Spleen (tissue), 13 donors: ENCODE measurements at places on chromosomes 4 and X. TPM values are rescaled to one million over a fixed set of nuclear protein-coding genes. Genes with fewer than 3 reads are reported as not detected.

GRCh38 chr4:98544818-98545414 is 113.5 kb downstream of the TSPAN5 start:
- DNase-seq: no peak
- no peaks in the 10 kb centered on the region for H3K4me1 ChIP-seq
- no peaks in the 10 kb centered on the region for H3K36me3 ChIP-seq

- no peak for DNase-seq
- peak overlapping the region; percentile 73 for H3K4me3 ChIP-seq
- peaks cover 33% of the 10 kb centered on the region for H3K27me3 ChIP-seq
- no peaks in the 10 kb centered on the region for H3K36me3 ChIP-seq
- peaks cover 21% of the 10 kb centered on the region for H3K4me1 ChIP-seq
These were observed 2.7 kb downstream of the PTPN13 start for GRCh38 chr4:86596807-86597206.

GRCh38 chrX:17597836-17598439 is 139.4 kb upstream of the SCML1 start:
- DNase-seq: no peak
- peak overlapping the region; percentile 58 for H3K27ac ChIP-seq
- H3K4me1 ChIP-seq: no peaks in the 10 kb centered on the region
- no peak overlapping the region for H3K4me3 ChIP-seq

Gene FGFBP1
- total RNA-seq: not detected

- H3K27ac ChIP-seq: no peak overlapping the region
- no peaks in the 10 kb centered on the region for H3K4me1 ChIP-seq
- H3K36me3 ChIP-seq: no peaks in the 10 kb centered on the region
- H3K4me3 ChIP-seq: no peak overlapping the region
- H3K27me3 ChIP-seq: no peaks in the 10 kb centered on the region
These were observed 214.0 kb upstream of the WDFY3 start for GRCh38 chr4:85180533-85180932.

- H3K27ac ChIP-seq: no peak overlapping the region
- no peak overlapping the region for H3K4me3 ChIP-seq
- DNase-seq: no peak
- H3K4me1 ChIP-seq: no peaks in the 10 kb centered on the region
- H3K36me3 ChIP-seq: no peaks in the 10 kb centered on the region
- no peaks in the 10 kb centered on the region for H3K27me3 ChIP-seq
These were observed 9.7 kb downstream of the SSR4 start for GRCh38 chrX:153804100-153804595.

Gene DAPP1
- total RNA-seq: 36.6 TPM

DNA sequence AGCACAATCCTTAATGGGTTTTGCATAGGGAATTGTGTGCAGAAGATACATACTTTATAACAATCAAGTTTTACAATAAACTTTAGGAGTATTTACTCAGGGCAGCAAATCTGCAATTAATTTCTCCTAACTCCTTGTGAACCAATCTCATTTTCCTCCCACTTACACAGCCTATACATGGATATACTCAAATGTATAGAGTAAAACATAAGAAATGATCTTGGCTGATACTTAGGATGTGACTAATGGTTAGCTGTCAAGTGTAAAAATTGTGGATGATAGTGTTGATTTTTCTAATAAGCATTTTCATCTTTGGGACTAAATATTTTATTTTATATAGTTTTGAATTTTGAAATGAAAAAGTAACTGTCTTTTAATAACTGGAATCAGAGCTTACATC is 759.6 kb downstream of the GRID2 start:
- DNase-seq: no peak
- no peaks in the 10 kb centered on the region for H3K36me3 ChIP-seq
- no peaks in the 10 kb centered on the region for H3K27me3 ChIP-seq
- no peak overlapping the region for H3K4me3 ChIP-seq

DNA sequence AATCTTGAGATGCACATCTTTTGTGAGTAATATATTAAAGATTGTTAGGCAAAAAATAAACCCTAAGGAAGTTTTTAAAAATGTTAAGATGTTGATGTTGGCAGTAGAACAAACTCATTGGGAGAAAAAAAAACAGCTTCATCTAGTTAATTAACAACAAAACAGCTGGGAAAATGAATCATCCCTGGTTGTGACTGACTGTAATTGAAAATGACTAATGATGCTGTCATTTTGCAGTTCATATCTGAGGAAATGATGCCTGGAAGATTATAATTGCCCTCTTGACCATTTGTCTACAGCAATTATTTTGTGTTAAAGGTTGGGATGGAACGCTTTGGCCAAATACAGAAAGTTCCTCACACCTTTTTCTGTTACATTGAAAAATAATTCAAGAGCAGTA is 760.4 kb upstream of the FTHL17 start:
- no peak for DNase-seq
- no peaks in the 10 kb centered on the region for H3K4me1 ChIP-seq
- H3K27ac ChIP-seq: no peak overlapping the region
- H3K36me3 ChIP-seq: no peaks in the 10 kb centered on the region

GRCh38 chr4:152860046-152860445 is 76.1 kb upstream of the FHDC1 start:
- peaks cover 11% of the 10 kb centered on the region for H3K4me1 ChIP-seq
- no peaks in the 10 kb centered on the region for H3K27me3 ChIP-seq
- H3K36me3 ChIP-seq: no peaks in the 10 kb centered on the region
- no peak overlapping the region for H3K27ac ChIP-seq

DNA sequence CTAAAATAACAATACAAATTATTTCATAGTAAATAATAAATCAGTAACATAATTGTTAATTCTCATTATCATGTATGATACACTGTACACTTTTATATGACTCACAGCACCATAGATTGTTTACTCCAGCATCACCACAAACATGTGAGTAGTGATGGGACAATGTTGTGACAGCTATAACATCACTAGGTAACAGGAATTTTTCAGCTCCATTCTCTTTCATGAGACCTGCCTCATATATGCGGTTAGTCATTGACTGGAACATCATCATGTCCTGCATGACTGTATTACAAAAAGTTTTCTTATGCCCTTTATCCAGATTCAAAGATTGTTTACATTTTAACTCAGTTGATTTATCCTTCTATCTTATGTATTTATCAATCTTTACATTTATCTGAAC is 1530.0 kb downstream of the PCDH18 start:
- H3K27me3 ChIP-seq: no peaks in the 10 kb centered on the region
- no peak for DNase-seq
- H3K4me3 ChIP-seq: no peak overlapping the region
- no peaks in the 10 kb centered on the region for H3K4me1 ChIP-seq
- no peaks in the 10 kb centered on the region for H3K36me3 ChIP-seq
- no peak overlapping the region for H3K27ac ChIP-seq

Gene GPR119
- not detected for total RNA-seq

DNA sequence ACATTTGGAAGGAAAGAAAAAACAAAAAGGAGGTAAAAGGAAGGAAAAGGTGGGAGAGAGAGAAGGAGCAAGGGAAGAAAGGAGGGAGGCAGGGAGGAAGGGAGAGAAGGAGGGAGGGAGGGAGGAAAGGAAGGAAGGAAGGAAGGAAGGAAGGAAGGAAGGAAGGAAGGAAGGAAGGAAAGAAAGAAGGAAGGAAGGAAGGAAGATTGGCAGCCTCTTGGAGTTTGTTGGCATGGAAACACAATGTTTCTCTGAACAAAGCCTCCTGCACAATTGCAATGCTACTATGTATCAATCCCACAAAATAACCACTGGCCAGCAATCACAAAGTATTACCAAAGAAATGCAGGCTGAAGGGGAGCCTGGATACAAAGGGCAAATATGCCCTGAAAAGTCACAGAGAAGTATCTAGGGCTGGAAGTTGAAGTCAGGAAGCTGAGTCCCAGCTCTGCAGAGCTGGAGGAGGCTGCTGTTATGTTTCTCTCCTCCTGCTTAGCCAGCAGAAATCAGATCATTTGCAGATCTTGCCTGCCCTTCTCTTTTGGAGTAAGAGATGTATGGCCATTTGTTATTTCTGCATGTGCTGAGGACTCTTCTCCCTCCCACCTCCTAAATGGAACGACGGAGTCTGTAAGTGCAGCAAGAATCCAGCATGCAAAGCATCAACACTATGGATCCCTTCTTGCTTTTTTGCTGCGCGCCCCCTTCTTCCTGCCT is 195.9 kb upstream of the LDB2 start:
- DNase-seq: no peak
- peaks cover 3% of the 10 kb centered on the region for H3K4me1 ChIP-seq
- no peaks in the 10 kb centered on the region for H3K36me3 ChIP-seq
- H3K4me3 ChIP-seq: no peak overlapping the region
- peak overlapping the region; percentile 39 for H3K27ac ChIP-seq
- H3K27me3 ChIP-seq: no peaks in the 10 kb centered on the region

DNA sequence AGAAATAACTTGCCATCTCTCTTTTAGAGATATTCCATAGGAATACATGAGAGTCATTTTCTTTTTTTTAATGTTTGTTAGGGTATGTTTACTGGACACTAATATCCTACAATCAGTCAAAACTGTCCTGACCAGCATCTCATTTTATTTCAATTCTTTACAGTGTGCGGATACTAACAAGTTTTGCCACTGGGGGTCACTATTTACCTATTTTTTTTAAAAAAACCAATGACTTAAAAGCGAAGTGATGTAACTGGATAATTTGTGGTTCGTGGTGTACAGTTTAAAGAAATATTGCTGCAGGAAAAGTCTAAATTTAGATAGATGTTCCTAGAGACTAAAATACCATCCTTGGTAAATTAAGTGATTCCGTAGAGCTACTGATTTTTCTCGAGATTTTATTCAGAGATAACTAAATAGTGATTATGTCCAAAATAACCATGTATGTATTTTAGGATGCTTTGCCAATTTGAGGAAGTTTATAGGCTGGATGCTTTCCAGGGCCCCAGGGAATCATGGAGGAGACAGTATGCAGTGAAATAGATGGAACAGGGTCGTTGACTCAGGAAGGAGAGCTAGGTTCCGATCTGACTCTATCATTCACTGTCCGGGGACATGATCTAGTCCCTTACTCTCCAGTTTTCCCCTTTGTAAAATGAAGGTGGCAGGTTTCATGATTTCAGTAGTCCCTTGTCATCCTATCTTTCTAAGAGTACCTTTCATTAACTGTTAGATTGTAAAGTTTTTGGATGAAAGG is 34.0 kb upstream of the GNPDA2 start:
- no peaks in the 10 kb centered on the region for H3K36me3 ChIP-seq
- DNase-seq: no peak
- H3K27me3 ChIP-seq: no peaks in the 10 kb centered on the region
- no peaks in the 10 kb centered on the region for H3K4me1 ChIP-seq
- H3K27ac ChIP-seq: no peak overlapping the region
- no peak overlapping the region for H3K4me3 ChIP-seq

GRCh38 chr4:4559596-4559995 is 17.7 kb upstream of the STX18 start:
- no peaks in the 10 kb centered on the region for H3K36me3 ChIP-seq
- no peak for DNase-seq
- no peak overlapping the region for H3K27ac ChIP-seq
- no peaks in the 10 kb centered on the region for H3K4me1 ChIP-seq
- no peaks in the 10 kb centered on the region for H3K27me3 ChIP-seq

GRCh38 chrX:80808881-80809411 is 731 bp downstream of the BRWD3 start:
- H3K4me1 ChIP-seq: peaks cover 23% of the 10 kb centered on the region
- peak overlapping the region; percentile 64 for H3K4me3 ChIP-seq
- H3K27ac ChIP-seq: peak overlapping the region; percentile 79
- peak; percentile 81 for DNase-seq
- H3K36me3 ChIP-seq: no peaks in the 10 kb centered on the region
